Uterine smooth muscle cell (primary cell): ENCODE measurements at places on chromosomes 6 and 20. TPM values are rescaled to one million over a fixed set of nuclear protein-coding genes. Genes with fewer than 3 reads are reported as not detected.

The HEY2 gene
- total RNA-seq = not detected in 2 replicates

The PREX1 gene
- total RNA-seq = 21.4 and 24.3 TPM in 2 replicates

The POPDC3 gene
- total RNA-seq = 20.6 and 23.6 TPM in 2 replicates

The SRMS gene
- total RNA-seq = not detected in 2 replicates
